Fibroblast of skin of left quadriceps (primary cell): ENCODE measurements at places on chromosomes 2 and 18.

GRCh38 chr18:6610466-6610865, 119.0 kb upstream of the ARHGAP28 start:
- no peak for DNase-seq

DNA sequence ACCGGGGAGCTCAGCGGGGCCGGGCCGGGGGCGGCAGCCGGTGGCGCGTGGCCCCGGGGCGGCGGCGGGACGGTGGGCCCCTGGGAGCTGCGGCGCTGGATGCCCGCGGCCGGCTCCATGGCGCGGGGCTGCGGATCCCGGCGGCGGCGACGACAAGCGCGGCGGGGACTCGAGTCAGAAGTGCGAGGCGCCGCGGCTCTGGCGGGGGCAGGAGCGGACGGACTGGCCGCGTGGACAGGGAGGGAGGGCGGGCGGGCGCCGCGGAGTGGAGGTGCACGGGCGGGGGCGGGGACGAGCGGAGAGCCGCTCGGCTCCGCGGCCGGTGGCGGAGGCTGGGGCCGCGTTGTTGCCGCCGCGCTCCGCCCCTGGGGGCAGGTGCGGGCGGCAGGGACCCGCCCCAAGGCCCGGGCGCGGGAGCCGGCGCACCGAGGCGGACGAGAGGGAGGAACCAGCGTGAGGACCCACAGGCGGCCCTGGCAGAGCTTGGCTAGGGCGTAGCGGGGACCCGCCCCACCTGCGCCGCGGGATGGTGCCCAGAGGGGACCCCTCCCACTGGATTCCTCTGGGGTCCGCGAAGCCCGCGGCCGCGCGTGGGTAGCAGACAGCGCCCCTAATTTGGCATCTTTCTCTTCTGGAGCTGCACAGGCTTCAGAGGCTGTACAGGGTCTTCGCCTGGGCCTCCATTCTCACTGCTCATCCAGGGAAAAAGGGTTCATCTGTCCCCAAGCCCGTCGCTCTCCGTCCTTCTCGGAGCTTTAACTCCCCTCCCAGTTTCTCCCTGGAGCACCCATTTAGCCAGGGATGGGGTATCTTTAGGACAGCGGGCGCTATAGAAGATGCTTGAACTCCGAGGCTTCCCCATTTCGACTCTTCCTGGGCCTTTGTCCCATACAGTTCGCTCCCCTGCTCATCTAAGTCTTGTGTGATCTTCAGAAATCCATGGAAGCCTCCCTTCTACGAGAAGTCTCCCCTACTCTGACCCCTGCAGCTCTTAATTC, at the start of gene TMEM163:
Gene TMEM163 (minus strand): TSS at position 184 of the 998 bp plus-strand sequence.
- DNase-seq, result no peak

- DNase-seq, result peak; percentile 70
Observed at GRCh38 chr18:2515171-2515787, 56.0 kb downstream of the METTL4 start.

DNA sequence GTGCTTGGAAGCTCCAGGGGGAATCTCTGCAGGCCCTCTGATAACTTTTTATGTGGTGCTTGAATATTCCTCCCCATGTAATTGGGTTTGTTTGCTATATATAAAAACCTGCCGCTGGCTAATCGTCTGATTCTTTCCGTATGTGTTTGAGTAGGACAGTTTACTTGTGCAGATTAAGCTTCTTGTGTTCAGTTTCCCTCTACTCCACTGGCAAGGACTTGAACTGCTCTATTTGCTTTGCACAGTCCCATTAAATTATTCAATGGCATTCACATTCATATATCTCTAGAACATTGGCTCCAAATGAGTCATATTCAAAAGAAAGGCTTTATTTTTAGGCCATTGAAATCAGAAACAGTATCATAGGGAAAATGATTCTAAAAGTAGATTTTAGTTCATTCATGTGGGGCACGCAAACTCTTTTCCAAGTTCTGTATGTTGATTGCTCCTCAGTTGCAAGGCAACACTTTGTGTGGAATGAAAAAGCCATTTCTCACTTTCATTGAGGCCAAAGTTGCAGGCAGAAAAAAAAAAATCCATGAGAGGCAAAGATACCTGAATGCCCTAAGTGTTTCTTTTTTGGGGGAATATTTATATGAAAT, 1682.3 kb upstream of the PIK3C3 start:
- DNase-seq, result no peak

DNA sequence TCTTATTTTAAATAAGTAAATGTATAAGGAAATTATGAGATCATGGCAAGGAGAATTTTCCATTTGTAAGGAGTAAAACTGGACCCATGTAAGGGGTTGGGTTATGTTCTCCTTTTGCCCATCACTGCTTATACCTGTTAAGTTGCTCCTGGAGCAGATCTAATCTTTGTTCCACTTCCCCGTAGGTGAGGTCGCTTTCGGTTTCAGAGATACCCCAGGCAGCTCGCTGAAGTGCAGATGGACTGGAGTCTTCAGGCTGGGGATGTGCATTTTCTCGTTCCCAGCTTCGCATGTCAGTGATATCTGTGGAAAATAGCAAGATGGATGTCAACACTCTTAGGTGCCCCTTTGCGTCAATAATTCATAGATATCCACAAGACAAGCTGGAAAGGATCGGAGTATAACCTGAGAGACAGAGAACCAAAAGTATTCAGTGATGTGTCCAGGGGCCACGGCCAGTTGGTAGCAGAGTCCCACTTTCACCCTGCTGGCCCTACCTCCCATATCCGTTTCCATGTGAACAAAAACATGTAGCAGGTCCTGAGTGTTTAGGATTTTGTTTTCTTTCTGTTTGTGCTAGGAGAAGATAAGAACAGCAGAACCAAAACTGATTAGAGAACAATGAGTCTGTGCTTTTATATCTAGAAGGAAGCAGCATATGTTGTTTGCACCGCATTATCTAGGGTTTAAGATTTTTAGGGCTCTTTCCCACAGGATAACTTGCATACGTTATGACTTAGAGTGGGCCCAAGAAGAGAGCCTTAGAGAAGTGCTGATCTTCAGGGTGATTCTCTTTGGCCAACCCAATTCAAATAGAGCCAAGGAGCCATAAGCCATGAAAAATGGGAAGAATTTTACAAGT, 36.0 kb downstream of the GCA start:
- DNase-seq, result no peak

- no peak for DNase-seq
Observed at GRCh38 chr2:10964052-10964790, 52.5 kb downstream of the KCNF1 start.

- no peak for DNase-seq
Observed at GRCh38 chr2:186980787-186981550, 132.0 kb upstream of the ZSWIM2 start.

DNA sequence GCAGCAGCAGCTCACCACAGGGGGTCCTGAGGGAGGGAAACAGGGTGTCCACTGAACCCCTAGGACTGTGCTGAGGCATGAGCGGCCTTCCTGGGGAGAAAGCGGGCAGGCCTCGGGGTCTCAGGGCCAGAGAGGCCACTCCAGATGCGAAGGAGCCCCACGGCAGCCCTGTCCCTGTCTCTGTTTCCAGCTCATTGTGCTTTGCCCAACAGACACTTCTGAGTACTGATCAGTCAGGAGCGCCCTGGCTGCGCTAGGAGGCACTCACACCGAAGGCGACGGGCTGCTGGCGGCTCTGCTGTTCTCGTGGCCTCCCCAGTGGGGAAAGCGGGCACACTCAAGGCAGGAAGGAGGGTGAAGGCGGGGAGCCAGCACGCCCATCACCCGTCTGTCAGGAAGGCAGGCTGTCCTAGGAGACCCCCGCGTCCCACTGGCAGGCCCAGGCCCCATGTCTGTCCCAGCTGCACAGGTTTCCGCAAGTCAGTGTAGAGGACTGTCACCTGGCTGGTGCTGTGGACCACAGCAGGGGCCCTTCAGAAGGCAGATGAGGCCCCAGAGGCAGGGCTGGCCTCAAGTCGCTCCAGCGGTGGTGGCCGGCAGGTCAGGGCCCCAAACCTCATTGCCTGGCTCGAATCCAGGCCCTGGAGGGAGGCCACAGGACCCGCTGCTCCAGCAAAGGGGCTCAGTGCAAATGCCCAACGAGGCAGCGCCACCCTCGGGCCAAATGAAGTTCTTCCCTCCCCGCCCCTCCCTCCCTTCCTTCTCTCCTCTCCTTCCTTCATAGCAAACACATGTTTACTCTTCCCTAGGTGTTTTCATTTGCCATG, 6.8 kb downstream of the ESPNL start:
- no peak for DNase-seq

- DNase-seq, result no peak
Observed at GRCh38 chr2:24101992-24102391, 17.4 kb upstream of the TP53I3 start.

DNA sequence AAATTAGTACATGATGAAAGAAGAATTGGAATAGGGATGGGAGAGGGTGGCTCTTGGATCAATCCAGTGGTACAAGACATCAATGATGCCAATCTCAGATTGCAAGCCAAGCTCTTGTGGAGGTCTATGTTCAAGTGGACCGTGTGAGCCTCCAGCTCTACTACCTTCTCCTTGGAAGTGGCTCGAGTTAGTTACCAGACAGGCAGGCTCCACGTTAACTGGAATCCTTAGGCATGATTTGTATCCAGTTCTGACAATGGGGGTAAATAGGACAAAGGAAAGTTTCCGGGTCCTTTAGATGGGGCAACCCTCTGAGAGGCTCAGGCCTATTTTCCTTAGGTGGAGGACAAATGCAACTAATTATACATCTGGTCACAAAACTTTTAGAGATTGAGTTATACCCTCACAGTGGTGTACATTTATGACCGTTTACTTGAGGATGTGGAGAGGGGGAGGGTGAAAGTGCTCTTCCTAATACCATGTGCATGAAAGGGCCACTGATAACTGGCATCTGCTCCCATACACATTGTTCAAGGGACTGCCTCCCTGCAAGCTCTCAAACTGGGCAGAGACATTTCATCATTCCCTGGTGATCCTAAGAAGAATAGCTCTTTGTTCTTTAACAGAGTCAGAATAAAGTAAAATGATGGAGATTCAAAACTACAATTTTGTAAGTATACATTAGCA, 180.2 kb downstream of the SOCS6 start:
- no peak for DNase-seq

DNA sequence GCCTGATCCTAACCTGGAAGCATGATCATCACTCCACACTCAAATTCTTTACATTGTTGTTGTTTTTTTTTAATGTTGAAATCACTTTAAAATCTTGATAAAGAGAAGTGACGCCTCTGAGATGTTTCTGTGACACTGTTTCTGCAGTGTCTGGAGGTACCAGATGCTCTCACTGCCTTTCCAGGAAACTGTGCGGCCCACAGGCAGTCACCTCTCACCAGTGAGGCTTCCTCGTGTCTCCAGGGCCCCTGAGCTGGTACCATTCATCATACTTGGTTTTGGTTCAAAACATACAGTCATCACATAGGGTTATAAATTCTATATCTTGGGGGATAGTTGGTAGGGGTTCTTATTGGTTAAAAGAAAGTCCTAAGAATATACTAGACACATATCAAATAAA, 10.1 kb upstream of the ID2 start:
- no peak for DNase-seq

DNA sequence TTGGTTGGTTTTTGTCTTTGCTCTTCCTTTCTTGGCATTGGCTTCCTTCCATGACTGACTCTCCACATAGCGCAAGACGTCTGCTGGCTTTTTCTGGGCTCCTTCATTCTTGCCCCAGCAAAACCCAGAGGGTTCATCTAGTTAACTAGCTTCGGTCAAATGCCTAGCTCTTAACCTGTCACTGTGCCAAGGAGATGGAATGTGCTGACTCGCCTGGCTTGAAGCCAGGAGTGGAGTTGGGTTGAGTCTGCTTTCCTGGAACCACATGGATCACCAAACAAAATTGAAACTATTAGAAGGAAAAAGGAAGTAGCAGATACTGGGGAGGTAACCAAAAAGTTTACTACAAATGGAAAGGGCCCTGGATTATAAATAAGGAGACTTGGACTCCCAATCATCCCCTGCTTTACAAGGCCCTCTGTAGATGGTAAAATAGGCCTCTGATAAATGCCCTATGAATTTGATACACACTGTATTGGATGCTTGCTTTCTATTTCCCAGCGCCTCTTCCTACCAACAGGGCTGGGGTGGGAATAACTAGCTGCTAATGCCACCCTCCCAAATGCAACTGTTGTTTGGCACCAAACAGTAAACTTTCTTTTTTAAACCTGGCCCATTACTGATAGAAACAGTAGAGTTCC, 11.3 kb downstream of the MALT1 start:
- DNase-seq, result peak; percentile 86

DNA sequence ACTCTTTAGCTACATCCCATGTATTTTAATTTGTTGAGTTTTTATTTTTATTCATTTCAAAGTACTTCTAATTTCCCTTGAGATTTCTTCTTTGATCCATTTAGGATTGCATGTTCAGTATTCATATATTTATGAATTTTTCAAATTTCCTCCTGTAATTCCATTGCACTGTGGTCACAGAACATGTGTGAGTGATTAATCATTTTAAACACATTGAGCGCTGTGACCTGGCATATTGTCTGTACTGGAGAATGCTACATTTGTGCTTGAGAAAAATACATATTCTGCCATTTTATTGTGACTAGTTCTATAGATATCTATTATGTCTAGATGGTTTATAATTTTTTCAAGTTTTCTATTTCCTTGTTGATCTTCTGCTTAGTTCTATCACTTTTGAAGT, 353.7 kb downstream of the RAD51AP2 start:
- DNase-seq, result no peak

- DNase-seq, result peak; percentile 39
Observed at GRCh38 chr2:67256892-67257291, 140.2 kb upstream of the ETAA1 start.

GRCh38 chr2:171409436-171409971, 24.3 kb downstream of the METTL8 start:
- DNase-seq, result no peak

- DNase-seq, result no peak
Observed at GRCh38 chr18:3914833-3915610, 465.1 kb downstream of the TGIF1 start.

DNA sequence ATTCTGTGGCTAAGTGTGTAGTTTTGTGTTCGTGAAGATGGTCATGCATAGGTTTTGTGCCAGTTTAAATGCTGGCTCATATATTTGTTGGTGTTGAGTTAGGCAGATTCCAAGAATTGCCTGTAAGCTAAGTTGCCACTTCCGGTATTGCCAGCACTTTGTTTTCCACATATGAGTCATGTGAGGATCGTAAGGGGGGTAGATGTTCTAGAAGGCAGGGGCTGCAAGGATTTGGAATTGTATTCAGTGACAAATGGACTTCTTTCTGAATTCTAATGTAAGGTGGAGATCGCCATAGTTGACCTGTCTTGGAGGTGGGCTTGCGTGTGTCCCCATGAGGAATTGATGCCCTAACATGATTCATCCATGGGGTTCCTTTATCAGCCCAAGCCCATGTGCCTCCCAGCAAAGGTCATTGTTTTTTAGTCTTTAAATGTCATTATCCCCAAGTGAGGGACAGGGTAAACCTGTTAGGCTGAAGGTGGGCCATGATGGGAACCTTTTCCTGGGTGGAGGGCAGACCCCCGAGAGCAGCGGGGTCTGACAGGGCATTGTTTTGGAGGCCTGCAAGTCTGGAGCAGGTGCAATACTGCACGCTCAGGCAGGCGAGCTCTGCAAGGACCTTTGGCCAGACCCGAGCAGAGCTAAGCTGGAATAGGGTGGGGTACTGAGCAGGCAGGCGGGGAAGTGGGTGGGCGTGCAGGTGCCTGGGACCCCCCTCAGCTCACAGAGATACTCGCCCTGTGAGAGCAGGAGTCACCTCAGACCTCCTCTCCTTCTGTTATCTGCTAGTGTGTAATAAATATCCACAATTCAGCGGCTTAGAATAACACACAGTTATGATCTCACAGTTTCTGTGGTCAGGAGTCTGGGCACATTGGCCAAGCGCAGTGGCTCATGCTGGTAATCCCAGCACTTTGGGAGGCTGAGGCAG, 77.4 kb downstream of the LRRFIP1 start:
- no peak for DNase-seq

- DNase-seq, result no peak
Observed at GRCh38 chr2:201383136-201383535, 26.0 kb upstream of the FLACC1 start.
